Fibroblast of skin of scalp (primary cell): ENCODE measurements at places on chromosomes 7 and 10.

DNA sequence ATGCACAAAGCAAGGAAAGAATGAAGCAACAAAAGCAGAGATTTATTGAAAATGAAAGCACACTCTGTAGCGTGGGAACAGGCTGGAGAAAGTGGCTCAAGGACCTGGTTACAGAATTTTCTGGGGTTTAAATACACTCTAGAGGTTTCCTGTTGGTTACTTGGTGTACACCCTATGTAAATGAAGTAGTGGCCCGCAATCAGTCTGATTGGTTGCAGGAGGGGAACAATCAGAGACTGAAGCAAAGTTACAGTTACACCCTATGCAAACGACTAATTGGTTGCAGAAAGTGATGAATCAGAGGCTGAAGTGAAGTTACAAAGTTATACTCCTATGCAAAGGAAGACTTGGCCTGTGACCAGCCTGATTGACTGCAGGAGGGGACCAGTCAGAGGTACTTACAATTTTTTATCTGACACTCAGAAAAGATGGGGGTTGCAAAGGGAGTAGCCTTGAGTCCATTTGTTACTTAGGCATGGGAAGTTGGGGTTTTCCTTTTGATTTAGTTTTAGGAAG is 3.6 kb upstream of the MTPN start:
- DNase-seq: peak; percentile 80

DNA sequence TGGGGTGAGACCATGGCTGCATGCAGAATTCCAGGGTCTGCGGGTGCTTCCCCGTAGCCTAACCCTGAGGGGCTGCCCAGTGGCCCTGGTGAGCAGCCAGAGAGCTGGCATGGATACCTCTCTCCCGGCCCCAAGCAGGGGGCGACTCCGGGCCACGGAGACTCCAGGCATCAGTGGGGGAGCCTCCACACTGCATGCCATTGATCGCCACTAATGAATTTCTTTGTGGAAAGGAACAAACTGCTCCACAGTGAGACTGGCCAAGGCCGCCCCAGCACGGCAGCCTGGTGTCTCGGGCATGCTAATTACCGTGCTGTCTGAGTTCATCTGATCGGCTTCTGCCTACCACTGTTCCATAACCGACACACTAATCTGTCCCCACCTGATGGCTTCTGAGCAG is 184.4 kb downstream of the GRID1 start:
- no peak for DNase-seq

DNA sequence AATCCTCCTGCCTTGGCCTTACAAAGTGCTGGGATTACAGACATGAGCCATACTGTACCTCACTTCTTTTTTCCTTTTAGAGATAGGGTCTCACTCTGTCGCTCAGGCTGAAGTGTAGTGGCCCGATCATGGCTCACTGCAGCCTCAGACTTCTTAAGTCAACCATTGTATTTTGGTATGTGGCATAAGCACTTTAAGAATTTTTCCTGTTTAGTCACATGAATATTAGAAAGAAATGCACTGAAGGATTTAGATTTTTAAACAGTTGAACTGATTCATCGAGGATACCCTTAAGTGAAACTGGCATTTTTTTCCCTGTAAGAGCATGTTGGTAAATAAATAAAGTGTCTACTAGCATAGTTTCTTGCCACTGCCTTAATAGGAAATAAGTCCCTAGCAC is 319.3 kb upstream of the CACNA2D1 start:
- DNase-seq: peak; percentile 3

DNA sequence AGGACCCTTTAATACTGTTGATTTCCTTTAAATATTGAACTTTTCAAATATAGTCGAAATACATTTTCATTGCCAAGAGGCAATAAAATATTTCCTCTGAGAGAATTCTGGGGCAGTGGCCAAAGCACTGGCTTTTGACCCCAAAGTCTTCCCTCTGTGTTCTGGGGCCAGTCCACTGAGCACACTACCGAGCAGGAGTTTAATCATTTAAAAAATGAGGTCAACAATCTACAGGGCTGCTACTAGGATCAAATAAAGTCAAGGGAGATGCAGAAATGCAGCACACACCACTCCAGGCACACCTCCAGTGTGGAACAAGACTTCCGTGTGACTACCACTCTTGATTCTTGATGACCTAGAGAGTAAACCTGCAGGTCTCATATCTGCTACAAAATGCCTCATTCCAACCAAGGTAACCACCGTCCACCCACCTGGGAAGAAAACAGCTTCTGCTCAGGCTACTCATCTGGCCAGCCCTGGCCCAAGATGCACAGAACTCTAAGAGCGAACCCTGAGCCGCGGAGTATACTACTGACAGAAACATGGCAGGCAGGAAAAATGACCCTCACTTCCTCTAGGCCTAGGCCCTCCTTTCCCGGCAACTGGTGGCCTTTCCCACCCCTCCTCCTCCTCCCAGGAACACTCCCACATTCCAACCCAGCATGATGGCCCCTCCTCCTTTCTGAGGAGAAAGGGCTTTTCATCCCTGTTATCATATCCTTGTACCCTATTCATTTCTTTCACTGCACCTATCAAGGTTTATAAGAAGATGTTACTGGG is 97.7 kb downstream of the ALOX5 start:
- DNase-seq: no peak

DNA sequence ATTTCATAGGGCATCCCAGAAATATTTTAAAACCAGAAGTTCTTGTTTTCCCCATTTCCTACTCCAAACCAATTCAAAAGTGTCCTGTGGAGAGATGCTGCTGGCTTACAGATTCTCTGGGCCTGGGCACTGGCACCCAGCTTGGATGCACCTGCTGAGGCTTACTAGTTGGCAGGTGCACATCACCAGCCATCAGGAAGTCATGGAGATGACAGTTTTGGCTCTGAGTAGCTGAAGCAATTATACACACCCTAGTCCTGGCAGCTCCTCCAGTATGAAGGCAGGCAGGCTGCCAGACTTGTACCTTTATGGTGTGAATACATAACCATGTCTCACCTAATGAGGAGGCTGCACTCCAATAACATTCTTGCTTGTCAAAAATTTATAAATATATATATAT is 276.6 kb upstream of the GHITM start:
- DNase-seq: no peak

GRCh38 chr7:5773661-5774086 is 7.8 kb downstream of the RNF216 start:
- peak; percentile 97 for DNase-seq

- DNase-seq: no peak
Measured at GRCh38 chr7:121328508-121329190, at the start of gene WNT16. TSS of gene WNT16 (plus strand) at chr7:121329000. CDS start at chr7:121329293, 293 bp downstream.

DNA sequence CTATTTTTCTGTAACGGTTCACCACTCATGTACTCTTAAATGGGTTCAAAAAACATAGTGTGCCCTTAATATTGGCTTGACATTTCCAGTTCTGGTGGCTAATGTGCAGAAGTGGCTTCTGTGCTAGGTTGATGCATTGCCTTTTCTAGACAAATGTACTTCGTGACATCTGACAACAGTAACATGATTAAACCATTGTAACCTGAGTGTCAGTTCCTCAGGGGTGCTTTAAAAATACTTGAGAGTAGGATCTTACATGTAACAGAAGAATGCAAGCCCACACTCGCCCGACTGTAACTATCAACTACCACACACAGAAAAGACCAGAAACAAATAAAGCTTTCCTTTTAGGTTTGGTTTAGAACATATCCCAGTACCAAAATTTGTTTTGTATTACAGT is 393.4 kb upstream of the NFE2L3 start:
- DNase-seq: no peak

- DNase-seq: no peak
Measured at GRCh38 chr7:149500910-149501309, 3.3 kb upstream of the ZNF746 start.

DNA sequence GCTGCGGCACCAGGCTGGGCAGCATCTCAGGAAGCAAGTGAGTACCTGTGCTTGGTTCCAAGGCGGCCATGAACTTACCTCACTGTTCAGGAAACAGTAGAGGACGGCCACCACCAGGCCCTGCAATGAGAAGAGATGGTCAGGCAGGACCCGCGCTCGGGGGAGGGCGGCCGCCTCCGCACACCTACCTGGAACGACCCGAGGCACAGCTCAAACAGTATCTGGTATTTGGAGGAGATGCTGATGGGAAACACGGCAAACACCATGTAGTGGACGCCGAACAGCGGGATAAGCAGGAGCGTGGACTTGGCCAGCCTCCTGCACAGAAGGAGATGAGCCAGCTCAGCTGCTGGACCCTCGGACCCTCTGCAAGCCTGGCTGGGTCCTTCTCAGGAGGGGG is 112.9 kb downstream of the VIPR2 start:
- DNase-seq: no peak

GRCh38 chr10:64041185-64041988 is 520.2 kb downstream of the REEP3 start:
- peak; percentile 77 for DNase-seq

GRCh38 chr10:69119896-69120295 is 4.1 kb upstream of the VPS26A start:
- peak; percentile 6 for DNase-seq

DNA sequence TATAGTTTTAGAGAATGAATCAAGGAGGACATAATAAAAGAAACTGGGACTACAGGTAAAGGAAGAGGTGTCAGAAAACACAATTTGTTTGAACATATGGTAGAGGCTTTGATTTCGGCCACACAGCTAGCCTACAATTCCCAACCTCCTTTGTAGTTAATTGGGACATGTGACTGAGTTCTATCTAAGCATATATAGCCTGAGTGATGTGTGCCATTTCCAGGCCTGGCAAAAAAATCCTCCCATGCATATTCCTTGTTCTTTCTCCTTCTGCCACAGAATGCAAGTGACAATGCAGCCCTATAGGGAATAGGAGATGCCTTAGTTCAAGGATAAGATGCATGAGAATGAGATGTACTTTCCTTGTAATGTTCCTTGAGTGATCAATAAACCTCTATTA is 590.7 kb upstream of the STEAP1 start:
- no peak for DNase-seq

DNA sequence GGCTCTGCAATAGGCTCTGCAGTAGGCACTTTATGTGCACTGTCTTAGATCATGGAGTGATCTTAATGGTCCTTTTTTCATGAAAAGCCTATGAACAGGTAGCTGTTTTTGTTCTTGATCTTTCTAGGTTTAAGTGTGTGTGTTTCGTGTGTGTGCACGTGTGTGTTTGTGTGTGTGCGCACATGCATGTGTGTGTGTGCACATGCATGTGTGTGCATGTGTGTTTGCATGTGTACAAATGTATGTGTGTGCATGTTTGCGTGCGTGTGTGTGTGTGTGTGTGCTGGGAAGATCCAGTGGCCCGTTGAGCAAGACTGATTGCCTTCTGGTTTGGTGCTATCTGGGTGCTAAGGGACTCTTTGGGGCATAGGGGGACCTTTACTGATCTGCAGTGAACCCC is 334.8 kb downstream of the GLRX3 start:
- no peak for DNase-seq

GRCh38 chr10:34567659-34568253 is 247.3 kb downstream of the PARD3 start:
- DNase-seq: no peak

DNA sequence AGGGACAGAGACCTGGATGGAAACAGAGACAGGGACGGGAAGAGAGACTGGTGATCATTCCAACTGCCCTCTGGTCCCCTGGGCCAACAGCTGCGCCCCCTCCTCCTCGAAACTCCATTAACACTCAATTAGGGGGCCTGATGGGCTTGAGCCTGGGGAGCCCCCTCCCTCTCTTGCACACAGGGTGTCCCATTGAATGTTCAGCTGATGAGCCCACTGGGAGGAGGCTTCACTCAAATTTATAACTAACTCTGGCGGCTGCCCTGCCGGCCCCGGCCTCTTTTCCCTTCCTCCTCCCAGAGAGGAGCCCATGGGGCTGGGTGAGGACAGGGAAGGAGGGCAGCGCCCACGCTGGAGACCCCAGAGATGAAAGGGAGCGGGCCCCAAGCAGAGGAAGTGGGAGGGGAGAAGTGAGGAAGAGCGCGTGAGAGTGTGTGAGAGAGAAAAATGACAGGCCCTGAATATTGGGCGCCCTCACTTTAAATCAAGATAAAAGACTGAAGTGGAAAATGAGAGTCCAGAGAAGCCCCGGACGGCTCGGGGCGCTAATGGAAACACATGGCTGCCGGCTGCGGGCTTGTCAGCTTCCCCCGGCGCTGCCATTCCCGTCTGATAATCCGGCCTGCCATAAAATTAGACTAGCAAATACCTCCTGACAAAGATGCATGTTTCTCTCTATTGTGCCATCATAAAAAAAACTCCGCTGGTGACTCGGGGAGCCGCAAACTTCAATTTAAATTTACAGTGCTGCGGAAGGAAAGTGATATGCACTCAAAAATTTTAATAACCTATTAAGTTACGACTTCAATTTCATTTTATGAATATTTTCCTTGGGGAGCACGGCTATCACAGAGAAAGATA is 58.0 kb upstream of the PAX2 start:
- DNase-seq: no peak

DNA sequence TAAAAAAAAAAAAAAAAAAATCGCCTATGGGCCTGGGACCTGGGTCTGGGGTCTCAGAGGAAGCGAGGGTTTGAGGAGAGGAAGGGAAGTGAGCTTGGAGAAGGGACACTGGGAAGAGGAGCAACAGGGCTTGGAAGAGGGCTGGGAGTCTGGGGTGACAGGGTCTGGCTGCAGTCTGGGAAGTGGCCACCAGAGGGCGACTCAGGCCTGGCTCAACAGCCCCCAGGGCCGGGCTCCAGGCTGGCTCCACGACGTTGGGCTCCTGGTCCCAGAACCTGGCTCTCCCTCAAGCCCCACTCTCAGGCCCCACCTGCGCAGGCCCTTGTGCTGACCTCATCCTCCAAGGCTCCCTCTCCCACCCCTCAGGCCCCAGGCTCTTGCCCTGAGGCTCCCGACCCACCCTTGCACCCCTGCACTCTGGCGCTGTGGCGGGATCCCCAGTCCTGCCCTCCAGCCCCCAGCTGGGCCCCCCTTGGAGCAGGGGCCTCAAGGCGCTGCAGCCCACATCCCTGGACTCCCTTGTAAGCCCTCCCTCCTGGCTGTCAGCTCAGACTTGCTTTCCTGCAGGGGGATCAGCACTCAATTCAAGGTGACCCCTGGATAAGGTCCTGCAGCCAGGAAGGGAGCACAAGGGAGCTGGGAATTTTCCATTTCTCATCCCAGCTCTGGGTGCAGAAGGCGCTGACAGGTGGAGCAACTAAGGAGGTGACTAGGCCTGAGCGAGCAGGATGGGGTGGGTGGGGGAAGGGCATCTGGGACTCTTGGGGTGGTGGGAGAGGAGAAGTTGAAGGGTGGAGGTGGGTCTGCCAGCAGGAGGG is 5.4 kb upstream of the SPACDR start:
- DNase-seq: peak; percentile 68

DNA sequence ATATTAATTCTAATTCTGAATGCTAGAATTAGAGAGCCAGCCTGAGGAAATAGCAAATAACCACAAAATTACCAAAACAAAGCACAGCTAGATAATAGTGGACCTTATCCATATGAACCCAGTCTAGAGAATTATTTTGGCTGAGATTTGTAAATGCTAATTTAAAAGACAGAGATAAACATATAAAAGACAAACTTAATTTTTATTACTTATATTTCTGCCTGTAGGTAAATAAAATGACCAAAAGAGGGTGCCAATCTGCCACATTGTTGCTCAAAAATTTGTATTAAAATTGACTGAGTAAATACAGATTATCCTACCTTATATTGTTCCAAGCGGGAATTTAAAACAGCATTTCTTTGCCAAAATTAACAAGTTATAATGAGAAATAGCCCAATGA is 20.2 kb downstream of the RTKN2 start:
- DNase-seq: peak; percentile 36

- no peak for DNase-seq
Measured at GRCh38 chr10:15296701-15297100, 74.4 kb downstream of the FAM171A1 start.

- DNase-seq: peak; percentile 63
Measured at GRCh38 chr10:71260622-71261325, 48.4 kb downstream of the UNC5B start.
